ENCODE measurements at places on chromosomes 16 and 17.

- no peak for DNase-seq
These were observed 131.8 kb downstream of the UTP18 start for GRCh38 chr17:51391982-51392654.

DNA sequence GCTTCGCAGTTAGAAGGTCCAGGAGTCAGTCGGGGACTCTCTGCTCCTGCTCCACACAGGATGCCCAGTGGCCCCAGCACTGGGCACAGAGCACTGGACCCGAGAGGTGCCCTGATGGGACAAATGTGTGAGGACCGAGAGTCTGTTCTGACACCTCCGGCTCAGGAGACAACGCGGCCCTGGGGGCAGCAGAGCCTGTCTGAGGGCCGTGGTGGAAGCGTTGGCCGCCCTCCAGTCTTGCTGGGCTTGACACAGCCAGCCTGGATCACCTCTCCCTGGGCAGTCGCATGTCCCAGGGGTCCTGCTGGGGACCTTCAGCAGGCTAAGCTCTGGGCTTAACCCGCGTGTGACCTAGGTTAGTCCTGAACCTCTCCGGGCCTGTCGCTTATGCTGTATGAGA is 23.1 kb downstream of the LGALS9 start:
- no peak for DNase-seq

- peak; percentile 94 for DNase-seq
These were observed at the start of gene CORO1A for GRCh38 chr16:30183233-30184095. Gene CORO1A (plus strand): TSS chr16:30183602. CDS start chr16:30185210, 1,608 bp downstream.

GRCh38 chr16:82522026-82522425 is 104.7 kb upstream of the CDH13 start:
- no peak for DNase-seq

DNA sequence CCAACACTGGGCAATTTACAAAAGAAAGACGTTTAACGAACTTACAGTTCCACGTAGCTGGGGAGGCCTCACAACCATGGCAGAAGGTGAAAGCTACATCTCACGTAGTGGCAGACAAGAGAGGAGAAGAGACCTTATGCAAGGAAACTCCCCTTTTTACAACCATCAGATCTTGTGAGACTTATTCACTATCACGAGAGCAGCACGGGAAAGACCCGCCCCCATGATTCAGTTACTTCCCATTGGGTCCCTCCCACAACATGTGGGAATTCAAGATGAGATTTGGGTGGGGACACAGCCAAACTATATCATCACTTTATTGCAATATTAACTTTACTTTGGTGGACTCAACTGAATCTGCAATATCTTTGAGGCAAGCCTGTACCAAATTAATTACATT is 11.9 kb upstream of the ENGASE start:
- no peak for DNase-seq

- peak; percentile 32 for DNase-seq
These were observed 326.6 kb downstream of the PHKB start for GRCh38 chr16:47787696-47788095.

GRCh38 chr17:79011451-79012147 is 2.0 kb upstream of the CANT1 start:
- DNase-seq, result no peak

DNA sequence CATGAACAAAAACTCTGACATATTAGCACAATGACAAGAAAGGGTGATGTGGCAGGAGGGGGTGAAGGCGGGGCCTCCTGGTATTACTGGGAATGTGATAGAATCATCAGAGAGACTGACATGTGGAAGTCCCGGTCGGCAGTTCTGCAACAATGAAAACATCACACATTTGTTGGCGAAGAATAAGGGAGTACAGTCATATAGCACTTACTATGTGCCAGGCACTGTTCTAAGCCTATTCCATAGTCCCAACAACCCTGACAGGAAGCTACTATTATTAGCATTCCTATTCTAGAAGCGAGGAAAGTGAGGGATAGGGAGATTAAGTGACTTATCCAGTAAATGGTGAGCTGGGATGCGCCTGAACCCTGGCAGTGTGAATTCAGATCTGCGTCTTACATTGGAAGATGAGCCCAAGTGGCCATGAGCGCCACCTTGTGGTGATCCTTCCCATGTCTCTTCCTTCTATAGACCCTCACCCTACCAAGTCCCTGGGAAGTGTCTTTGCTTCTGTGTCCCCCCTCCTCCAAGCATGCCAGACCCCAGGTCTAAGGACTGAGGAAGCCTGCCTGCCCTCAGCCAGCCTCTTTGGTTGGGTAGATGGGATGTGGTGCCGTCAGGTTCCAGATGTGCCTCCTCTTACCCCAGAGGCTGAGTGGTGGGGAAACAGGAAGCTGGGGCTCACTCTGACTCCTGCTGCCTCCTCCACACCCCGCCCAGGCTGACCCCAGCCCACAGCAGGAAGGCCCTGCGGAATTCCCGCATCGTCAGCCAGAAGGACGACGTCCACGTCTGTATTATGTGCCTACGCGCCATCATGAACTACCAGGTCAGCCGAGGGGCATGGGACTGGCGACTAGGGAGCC is 14.0 kb downstream of the FMNL1 start:
- DNase-seq, result peak; percentile 83

- DNase-seq, result no peak
These were observed 35.4 kb downstream of the WSB1 start for GRCh38 chr17:27329146-27329805.

DNA sequence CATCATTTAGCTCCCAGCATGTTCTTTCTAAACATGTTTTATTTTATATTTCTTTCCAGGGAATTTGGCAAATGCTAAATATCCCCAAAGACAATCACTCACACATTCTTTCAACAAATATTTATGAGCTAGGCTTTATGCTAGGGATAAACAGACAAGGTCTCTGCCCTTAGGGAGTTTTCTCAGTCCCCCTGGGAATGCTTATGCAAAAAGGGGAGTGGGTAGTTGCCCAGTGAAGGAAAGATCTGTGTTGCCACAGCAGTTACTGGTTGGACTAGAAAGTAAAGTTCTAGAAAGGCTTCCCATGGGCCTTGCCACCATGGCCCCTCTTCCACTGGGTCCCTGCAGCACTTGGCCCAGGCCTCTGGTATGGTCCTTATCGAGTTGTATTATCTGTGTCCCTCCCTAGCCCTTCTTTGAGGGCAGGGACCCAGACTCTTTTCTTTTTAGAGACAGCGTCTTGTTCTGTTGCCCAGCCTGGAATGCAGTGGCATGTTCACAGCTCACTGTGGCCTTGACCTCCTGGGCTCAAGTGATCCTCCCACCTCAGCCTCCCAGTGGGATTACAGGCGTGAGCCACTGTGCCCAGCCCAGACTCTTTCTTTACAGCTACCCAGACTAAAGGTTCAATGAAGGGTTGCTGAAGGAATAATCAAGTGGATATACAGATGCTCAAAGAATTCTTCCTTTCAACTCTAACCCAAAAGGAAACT is 78.0 kb downstream of the YPEL2 start:
- no peak for DNase-seq

GRCh38 chr17:72419866-72420774 is 299.3 kb downstream of the SOX9 start:
- peak; percentile 50 for DNase-seq

GRCh38 chr16:87240211-87241136 is 76.7 kb downstream of the C16orf95 start:
- DNase-seq, result no peak

GRCh38 chr17:77690271-77691161 is 268.0 kb upstream of the TNRC6C start:
- peak; percentile 76 for DNase-seq

GRCh38 chr16:27464626-27465482 is 62.9 kb downstream of the IL21R start:
- DNase-seq, result no peak

- no peak for DNase-seq
These were observed 42.4 kb upstream of the CRISPLD2 start for GRCh38 chr16:84777435-84777834.

DNA sequence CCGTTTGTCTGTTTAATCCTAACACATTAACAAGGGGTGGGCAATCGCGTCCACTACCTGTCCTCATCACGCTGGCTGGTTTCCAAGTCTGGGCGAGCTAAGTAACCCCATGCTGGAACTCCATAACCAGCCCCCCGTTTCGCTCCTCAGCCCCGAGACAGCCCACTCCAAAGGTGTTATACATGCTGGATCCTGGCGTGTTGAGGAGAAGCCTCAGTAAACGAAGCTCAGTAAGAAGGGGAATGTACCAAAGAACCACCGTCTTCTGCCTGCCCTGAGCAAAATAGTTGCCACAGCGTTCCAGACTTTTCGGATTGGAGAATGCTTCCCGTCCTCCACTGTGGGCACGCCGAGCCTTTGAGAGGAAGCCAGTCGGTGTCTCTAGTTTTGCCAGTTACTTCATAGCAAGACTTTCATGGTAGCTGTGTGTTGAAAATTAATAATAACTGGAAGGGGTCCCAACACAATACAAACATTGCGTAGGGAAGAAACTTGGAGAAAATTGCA is 16.1 kb upstream of the C17orf78 start:
- DNase-seq, result no peak

DNA sequence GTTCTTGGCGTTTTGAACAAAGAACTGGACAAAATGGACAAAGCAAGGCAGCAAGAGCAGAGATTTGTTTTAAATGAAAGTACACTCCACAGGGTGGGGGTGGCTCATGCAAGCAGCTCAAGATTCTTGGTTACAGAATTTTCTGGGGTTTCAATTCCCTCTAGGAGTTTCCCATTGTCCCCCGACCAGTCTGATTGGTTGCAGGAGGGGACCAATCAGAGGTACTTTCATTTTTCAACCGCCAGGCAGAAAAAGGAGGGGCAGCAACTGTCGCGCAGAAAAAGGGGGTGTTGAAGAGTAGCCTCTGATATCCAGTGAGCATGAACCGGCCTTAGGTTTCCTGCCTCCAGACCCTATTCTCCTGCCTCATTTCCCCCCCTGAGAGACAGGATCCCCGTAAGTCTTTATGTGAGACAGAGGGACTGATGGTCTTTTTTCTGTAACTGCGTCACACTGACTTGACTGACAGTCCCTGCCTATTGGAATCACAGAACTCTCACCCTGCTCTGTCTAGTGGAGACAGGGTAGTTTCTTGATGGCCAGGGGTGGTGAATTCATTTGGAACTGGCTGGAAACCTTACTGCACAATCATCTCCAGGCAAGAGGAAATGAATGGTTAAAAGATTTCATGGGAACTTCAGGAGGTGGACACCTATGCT is 59.4 kb upstream of the ALOX12 start:
- no peak for DNase-seq

Data from NB4 (cell line).